ENCODE measurements at places on chromosomes 4 and X. TPM values are rescaled to one million over a fixed set of nuclear protein-coding genes. Genes with fewer than 3 reads are reported as not detected.

Gene POU4F2
- not detected for polyA plus RNA-seq

Gene IL15
- polyA plus RNA-seq = 1.5 TPM

Gene FGG
- polyA plus RNA-seq = not detected

Gene SLC7A11
- polyA plus RNA-seq = 0.04 TPM

Gene TMEM150C
- 6.2 TPM for polyA plus RNA-seq

Gene STK32B
- 0.08 TPM for polyA plus RNA-seq

Gene SCML2
- polyA plus RNA-seq = 2.0 TPM

Gene CCNI
- 154 TPM for polyA plus RNA-seq

Gene IL1RAPL1
- polyA plus RNA-seq = 0.90 TPM

Gene OTUD6A
- not detected for polyA plus RNA-seq

Gene GYPE
- 0.35 TPM for polyA plus RNA-seq

Gene HGFAC
- polyA plus RNA-seq = 0.11 TPM

GRCh38 chr4:152010710-152011079 is 249.9 kb upstream of the GATB start:
- no peak for DNase-seq

DNA sequence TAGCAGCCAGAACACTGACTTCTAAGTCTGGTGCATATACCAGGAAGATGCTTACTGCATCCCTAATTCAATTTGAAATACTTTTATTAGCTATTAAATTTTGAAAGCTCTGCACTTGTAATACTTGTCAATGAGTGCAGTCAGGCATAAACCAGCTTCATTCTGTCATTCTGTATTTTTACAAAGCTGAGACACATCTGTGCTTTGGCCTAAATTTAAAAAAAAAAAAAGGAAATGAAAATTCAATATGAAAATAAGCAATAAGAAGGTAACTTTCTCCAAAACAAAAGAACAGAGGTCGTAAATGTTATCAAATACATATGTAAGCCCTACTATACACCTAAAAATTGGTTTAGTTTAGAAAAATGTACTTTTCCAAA is 7.0 kb downstream of the SMIM14 start:
- no peak for DNase-seq

DNA sequence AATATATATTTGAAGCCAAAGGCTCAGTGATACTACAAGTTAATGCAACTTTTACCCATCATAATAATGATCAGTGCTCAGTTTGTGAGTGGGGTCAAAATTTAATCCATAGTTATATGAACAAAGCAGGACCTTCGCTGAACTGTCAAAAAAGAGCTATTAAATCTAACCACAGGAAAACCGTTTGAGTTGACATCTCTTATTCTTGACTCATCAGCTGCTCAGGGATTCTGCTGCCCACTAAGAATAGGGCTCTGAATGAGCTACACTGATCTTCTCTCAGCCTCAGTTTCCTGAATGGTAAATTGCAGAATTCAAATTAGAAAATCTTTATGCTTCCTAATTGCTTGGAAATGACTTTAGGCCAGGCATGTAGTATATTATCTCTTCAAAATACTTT is 44.9 kb upstream of the NAP1L5 start:
- no peak for DNase-seq

GRCh38 chr4:19936476-19936875 is 315.2 kb upstream of the SLIT2 start:
- DNase-seq = no peak

DNA sequence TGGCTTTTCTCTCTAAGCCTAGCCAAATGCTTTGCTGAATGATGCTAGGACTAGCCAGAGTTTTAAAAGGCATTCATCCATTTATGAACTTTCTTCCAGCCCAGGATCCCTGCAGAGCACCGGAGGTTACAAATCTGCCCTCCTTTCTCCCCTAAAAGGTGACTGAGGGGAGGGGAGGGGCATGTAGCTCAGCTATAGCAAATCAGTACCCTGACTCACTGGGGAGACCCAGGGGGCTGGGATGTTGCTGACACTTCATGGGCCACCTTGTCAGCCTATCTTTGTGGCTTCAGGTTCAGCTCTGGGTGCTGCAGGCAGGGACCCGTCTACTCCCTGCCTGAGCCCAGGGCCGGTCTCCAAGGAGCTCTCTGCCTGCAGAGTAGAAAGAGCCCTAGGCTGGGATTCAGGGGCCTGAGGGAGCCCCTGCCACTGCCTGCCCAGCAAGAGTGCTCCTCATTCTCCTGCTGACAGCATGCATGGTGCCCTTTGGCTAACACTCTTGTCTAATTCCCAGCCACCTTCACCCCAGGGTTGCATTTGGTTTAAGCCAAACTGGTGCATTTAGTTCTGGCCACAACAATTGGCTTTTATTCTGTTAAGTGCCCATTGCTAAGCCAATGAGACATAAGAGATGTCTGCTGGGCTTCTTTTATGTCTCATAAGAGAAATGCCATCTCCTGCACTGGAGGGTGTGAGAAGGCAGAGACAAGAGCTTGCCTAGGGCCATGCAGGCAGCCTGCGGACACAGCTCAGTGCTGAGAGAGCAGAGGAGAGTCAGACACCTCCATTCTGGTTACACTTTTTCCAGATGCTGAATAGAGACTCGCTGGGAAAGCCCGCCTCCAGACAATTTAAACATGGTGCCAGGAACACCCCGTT is 11.9 kb upstream of the UBA6 start:
- no peak for DNase-seq

- DNase-seq = no peak
Measured at GRCh38 chr4:137994853-137995252, 247.3 kb downstream of the SLC7A11 start.

- DNase-seq = no peak
Measured at GRCh38 chrX:626745-627509, 3.7 kb upstream of the SHOX start.

GRCh38 chr4:128468123-128468989 is 180.7 kb upstream of the PGRMC2 start:
- DNase-seq = peak; percentile 40

GRCh38 chrX:78655642-78656041 is 3.5 kb downstream of the RTL3 start:
- DNase-seq = no peak

GRCh38 chrX:16822723-16823122 is 36.5 kb downstream of the TXLNG start:
- no peak for DNase-seq

DNA sequence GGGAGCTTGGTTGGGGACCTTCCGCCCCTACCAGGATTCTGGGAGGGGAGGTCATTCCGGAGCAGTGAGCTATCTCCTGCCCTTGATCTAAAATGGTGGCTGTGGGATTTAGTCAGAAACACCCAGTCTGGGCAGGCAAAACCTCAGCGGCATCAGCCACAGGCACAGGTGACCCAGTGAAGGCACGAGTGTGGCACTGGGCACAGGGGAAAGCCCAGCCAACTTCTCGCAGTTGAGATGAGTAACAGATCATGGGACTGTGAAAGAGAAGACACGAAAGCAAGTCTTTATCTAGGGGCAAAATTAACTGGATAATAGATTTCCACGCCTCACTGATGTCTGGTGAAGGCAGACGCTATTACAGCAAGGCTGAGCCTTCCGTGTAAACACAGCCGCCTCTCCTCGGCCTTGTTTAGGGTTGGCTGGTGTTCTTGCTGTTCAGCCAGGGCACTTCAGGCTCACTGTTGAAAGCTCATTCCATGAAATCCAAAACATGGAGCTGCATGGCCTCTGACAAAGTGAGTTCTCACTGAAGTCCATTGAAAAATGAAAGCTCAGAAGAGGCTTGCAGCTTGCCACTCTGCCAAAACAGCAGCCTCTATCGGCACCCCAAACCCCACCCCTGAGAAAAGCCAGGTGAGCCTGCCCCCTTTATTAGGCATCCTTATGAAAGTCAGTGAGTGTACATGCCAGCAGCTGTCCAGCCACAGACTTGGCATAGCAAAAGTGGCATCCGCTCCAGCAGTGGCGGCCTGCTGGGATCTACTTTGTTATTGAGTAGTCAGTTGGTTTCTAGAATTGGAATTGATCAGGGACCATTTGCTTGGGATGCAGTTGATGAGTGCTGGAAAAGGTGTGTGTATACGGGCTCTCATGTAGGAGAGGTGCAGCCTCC is 102.3 kb upstream of the MTM1 start:
- DNase-seq = no peak

DNA sequence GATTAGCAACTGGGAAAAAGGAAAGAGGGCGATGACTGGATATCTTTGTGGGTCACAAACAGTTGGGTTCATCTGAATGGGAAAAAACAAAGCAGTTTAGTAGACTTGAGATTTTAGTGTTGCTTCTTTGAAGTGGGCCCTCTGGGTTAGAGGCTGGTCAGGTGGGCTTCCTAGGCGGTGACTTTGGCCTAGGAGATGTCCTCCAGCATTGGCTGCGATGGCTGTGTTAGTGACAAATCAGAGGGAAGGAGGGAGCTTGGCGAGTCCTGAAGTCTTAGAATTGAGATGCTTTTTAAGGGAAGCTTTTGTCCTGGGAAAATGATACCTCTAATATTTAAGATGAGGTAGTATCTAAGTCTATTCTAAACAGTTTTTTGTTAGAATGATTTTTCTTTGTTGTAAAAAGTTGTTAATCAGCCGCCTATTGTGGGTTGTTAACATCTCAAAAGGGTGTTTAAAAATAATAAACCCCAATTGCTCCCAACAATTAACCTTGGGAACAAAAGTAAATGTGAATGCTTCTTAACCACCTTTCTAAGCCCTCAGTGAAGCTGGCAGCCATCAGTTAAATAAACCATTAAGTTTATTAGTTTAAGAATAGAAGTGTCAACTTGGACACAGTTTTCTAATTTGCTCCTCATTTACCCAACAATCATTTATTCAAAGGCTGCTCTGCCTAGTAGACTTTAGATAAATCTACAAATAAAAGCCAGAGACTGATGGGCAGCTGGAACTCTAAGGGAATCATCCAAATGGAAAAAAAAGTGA is 31.7 kb downstream of the DLG3 start:
- DNase-seq = no peak

DNA sequence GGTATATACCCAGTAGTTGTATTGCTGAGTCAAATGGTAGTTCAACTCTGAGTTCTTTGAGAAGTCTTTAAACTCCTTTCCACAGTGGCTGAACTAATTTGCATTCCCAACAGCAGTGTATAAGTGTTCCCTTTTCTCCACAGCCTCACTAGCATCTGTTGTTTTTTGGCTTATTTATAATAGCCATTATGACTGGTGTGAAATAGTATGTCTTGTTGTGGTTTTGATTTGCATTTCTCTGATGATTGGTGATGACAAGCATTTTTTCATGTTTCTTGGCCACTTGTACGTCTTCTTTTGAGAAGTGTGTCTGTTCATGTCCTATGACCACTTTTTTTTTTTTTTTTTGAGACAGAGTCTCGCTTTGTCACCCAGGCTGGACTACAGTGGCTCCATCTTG is 30.5 kb downstream of the GPR50 start:
- no peak for DNase-seq

DNA sequence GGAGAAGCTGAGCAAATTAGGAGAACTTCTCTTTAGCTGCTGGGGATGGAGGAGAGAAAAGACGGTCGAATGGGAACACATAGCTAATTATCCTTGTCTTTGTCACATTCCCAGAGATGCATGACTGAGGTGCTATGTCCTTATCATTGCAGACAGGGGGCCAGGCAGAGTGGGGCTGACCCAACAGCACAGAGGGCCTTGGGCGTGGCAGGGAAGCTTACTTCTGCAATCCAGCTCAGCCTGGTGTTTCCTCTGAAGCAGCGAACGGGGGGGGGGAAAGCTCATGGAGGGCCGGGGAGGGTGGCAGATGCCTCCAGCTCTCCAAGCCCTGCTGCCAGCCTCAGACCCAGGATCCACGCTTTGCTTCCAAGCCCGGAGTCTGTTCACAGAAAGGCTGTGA is 50.8 kb upstream of the HOPX start:
- DNase-seq = peak; percentile 67

GRCh38 chr4:185730387-185730786 is 81.6 kb downstream of the SORBS2 start:
- peak; percentile 39 for DNase-seq

DNA sequence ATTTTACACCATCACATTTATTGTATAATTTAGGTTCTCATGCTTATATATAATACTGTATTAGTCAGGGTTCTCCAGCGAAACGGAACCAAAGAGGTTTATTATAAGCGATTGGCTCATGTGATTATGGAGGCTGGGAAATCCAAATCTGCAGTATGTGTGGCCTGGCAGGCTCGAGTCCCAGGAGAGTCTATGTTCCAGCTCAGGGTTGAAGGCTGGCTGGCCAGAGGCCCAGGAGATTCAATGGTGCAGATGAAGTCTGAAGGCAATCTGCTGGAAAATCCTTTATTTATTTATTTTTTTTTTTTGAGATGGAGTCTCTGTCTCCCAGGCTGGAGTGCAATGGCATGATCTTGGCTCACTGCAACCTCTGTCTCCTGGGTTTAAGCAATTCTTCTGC is 63.0 kb upstream of the WDFY3 start:
- peak; percentile 53 for DNase-seq

GRCh38 chrX:146243041-146243440 is 425.4 kb downstream of the SLITRK2 start:
- no peak for DNase-seq

DNA sequence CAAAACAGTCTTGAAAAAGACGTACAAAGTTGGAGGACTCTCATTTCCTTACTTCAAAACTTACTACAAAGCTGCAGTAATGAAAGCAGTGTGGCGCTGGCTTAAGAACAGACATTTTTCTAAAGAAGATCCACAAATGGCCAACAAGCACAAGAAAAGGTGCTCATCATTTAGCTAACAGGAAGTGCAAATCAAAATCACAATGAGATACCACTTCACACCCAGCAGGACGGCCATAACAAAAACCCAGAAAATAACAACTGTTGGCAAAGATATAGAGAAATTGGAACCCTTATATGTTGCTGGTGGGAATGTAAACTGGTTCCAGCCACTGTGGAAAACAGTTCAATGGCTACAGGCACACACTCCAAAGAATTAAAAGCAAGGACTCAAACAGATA is 3.3 kb downstream of the PDZD4 start:
- no peak for DNase-seq

DNA sequence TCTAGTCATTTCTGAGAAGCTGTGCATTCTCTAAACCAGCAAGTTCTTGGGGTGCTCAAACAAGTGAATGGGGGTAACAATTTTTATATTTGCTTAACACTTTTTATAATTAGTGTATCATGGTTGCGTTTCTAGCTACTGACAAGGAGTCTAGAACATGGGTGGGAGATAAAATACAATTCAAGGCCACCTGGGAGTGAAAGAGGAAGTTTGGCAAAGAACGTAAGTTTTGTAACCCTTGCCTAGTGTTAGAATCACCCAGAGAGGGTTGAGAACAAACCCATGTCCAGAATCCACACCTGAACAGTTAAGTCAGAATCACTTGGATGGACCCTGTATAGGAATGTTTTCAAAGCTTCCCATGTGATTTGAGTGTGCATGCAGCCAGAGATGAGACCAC is 92.7 kb downstream of the AFF2 start:
- no peak for DNase-seq

DNA sequence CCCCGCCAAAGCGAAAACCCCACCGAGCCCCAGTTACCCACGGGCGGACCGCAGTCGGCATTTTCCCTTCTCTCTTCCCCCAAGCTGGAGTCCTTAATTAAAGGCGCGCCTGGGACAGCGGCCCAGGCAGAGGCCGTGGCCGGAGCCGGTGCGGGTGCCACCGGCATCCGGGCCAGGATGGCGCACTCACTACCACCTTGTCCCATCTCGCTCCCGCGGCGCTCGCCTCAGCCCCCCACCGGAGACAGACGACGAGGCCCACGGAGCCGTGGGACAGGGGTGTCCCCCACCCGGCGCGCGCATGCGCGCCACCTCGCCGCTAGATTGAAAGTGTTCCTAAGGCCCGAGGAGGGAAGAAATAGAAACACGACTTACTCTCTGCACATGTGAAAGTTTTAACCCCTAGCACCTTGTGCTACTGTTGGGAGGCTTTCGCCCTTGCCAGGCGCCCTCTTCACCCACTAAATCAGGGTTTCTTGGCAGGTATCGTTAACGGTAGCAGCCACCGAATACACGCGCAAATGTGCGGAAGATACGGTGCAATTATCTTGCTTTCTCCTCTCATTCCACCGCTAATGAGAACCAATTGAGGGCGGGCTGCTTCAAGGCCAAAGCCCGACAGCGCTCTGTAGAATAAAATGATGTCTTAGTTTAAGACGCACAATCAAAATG is 64.3 kb upstream of the CCDC160 start:
- peak; percentile 70 for DNase-seq

All from heart left ventricle (tissue), 16 donors.